Right lung (tissue), 10 donors: ENCODE measurements at places on chromosomes 6 and 20.

DNA sequence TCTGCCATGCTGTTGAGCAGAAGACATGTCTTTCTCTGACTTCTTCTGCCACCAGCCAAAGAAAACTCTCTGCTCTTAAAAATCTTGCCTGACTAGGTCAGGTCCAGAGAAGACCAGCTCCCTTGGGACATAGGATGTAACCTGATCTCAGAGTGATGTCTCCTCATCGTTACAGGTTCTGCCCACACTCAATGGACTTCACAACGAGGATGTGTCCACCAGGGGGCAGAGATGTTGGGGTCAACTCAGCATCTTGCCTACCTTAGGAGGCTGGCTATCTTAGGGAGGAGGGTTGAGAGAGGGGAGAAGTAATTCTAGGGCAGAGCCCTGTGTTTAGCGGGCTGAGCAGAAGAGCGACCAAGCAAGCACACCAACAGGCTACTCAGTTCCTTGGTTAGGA, 207.6 kb upstream of the CDH4 start:
- no peak for DNase-seq

DNA sequence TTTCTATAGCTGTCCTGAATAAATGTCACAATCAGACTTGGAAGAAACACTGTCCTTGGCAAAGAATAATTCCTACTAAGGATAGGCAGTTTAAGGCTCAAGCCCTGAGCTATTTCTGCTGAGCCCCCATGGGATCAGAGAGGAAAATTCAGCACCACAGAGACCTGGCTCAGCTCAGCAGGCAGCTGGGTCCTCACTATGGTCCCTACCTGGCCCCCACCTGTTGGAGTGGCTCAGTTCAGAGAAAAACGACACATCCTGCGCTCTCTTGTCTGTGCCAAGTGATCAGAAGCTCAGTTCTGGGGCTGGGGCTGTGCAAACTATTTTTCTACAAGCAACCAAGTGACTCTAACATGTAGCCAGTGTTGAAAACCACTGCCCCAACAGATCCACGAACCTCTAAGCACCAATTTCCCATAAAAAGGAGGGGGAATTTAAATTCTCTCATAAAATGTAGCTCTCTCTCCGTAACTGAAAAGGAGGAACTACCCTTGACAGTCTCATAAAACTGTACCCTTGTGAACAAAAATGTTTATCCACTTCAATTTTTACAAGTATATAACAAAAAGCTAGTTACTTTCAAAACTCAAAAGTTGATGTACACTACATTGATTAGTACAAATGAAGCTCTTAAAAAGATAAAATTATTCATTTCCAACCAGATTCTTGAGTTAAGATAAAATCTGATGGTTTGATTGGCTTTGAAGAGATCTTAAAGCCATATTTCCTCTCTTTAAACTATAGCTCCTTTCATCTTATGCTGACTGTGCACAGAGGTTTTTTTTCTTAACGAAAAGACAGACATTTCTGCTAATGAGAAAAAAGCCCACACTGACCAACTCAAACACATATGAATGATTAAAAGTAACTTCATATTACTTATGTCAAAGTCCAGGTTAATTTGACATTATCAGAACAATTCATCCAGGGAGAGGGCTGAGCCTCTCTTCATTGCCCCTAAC, 52.0 kb downstream of the KIF13A start:
- no peak for DNase-seq

- no peak for DNase-seq
Observed at GRCh38 chr6:85436939-85437495, 12.9 kb upstream of the NT5E start.

DNA sequence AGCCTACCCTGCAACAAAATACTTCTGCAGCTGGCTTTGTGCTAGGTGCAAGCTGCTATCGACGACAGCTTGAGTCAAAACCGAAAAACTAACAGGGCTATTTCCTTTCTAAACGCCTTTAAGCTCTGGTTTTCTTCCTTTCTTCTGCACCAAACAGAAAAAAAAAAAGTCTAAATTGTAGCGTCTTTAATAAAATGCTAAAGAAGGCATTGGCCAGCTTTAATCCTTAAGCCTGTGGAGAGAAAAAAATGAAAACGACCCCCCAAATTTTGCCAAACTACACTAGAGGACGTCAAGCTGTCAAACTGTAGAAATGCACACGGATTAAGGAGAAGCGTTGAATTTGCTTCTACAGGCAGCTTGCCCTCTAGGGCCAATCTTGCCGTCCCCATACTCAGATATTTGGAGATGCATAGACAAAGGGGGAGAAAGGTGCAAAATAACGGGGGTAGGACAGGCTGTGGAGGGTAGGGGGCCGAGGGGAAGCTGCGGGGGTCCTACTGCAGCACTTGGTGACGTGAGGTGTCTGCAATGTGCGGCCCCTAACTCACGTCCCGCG, 1.4 kb upstream of the NRN1 start:
- DNase-seq, result no peak

GRCh38 chr6:11097476-11097875, 3.8 kb downstream of the SMIM13 start:
- DNase-seq, result no peak
